ENCODE measurements at places on chromosomes 5 and 9. TPM values are rescaled to one million over a fixed set of nuclear protein-coding genes. Genes with fewer than 3 reads are reported as not detected.

SLU7 gene
- 35.7 TPM for polyA plus RNA-seq

PCDHGB5 gene
- polyA plus RNA-seq, result 4.7 TPM

STKLD1 gene
- 1.1 TPM for polyA plus RNA-seq

ENTPD2 gene
- 2.8 TPM for polyA plus RNA-seq

IL5 gene
- polyA plus RNA-seq, result not detected

ACTBL2 gene
- not detected for polyA plus RNA-seq

BTNL9 gene
- 11.9 TPM for polyA plus RNA-seq

ZNF608 gene
- 5.1 TPM for polyA plus RNA-seq

GPRIN1 gene
- 0.42 TPM for polyA plus RNA-seq

ZNF483 gene
- polyA plus RNA-seq, result 0.94 TPM

NKD2 gene
- 7.5 TPM for polyA plus RNA-seq

TRIM32 gene
- 10.3 TPM for polyA plus RNA-seq

AFAP1L1 gene
- polyA plus RNA-seq, result 6.3 TPM

BTNL8 gene
- polyA plus RNA-seq, result 0.10 TPM

PDE6A gene
- polyA plus RNA-seq, result 0.01 TPM

PCDHGB2 gene
- polyA plus RNA-seq, result 2.2 TPM

SPINK4 gene
- polyA plus RNA-seq, result 2.6 TPM

SPATA9 gene
- 0.29 TPM for polyA plus RNA-seq

BRINP1 gene
- 0.23 TPM for polyA plus RNA-seq

BTNL3 gene
- polyA plus RNA-seq, result 0.04 TPM

C7 gene
- polyA plus RNA-seq, result 609 TPM

C9 gene
- polyA plus RNA-seq, result 0.47 TPM

Data from urinary bladder (tissue), 4 donors.